ENCODE measurements at places on chromosomes 6 and 20.

GRCh38 chr6:16909658-16910360 is 148.5 kb upstream of the ATXN1 start:
- no peak for DNase-seq

- no peak for DNase-seq
Measured at GRCh38 chr20:32111753-32112152, 2.2 kb downstream of the TM9SF4 start.

DNA sequence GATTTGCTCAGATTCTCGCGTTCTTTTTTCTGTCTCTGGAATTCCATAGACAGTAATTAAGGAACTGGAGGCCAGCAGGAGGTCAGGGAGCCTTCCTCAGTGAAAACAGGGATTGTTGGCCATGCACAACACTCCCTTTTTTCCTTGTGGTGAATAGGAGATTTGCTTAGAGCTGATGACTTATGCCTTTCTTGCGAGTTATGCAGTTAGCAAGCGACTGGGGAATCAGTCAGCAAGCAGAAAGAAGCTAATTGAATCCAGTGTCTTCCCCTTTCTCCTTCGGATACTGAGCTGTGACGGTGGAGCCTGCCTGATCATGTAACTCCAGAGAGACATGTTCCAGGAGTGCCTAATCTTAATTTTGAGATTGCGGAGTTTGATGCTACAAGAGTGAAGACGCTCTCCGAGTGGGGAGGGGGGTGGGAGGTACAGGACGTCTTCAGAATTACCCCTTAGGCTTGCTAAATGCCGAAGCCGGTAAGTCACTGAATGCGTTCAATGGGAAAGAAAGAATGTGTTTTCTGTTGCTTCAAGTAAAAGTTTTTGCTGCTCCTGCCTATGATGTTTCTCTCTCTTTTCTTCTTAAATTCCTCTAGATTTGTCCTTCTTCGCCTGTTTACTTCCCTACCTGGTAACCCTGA is 165.9 kb downstream of the SASH1 start:
- no peak for DNase-seq

- no peak for DNase-seq
Measured at GRCh38 chr20:62368392-62368975, 1.4 kb upstream of the LAMA5 start.

- no peak for DNase-seq
Measured at GRCh38 chr6:31545291-31545690, 1.1 kb downstream of the ATP6V1G2 start.

GRCh38 chr6:37551002-37551401 is 51.3 kb upstream of the CCDC167 start:
- no peak for DNase-seq

DNA sequence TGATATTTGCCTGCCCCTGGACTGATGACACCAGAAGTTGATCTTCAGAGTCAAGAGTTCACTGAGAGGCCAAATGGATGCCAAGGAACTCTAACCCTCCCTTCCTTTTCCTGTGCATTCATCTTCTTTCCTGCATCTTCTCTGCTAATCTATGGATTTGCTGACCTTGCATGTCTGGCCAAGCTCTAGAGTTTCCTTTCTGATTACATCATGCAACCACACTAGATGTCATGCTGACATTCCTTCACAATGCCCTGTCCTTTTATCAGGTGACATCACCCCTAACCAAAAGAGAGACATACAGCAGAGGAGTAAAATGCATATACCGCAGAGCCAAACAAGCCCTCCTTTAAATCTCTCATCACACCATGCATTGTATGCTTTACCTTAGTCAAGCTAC is 487.6 kb downstream of the TFAP2A start:
- no peak for DNase-seq

DNA sequence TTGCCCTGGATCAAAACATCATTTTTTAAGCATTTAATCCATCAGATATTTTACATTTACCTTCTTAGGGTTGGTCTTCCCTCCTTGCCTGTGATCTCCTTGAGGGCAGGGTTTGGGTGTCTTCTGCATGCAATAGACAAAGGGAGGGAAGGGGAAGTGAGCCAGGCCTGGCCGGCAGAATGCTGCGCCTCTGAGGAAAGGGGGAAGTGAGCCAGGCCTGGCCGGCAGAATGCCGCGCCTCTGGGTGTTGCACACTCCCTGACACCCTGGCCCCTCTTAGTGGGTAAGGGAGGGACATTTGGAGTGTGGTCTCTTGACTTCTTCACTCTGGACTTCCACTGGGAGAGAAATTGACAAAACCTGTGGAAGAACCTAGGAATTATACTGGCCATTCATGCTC is 12.4 kb downstream of the PSMF1 start:
- DNase-seq, result no peak

GRCh38 chr6:122804962-122805485 is 16.0 kb downstream of the SMPDL3A start:
- no peak for DNase-seq

GRCh38 chr6:121522771-121523386 is 87.4 kb downstream of the GJA1 start:
- no peak for DNase-seq

DNA sequence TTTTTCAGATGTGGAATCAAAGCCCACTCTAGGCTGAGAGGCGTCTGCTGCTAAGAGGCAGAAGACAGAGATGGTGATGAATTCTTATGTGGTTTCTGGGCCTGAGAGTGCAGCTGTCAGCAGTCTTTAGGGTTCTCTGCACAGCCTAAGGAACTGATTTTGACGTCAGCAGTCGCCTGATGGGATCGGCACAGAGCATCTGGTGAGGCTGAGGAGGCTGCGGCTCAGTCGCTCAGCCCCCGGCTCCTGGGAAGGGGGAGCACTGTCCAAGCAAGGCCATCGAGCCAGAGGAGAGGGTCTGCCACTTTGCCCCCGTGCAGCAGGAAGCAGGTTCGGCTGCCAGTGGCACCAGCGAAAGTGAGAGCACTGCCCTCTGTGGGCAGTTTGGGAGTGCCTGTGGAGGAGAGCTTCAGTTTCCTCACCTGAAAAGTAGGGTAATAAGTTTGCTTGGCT is 92.5 kb downstream of the TCP11 start:
- no peak for DNase-seq

DNA sequence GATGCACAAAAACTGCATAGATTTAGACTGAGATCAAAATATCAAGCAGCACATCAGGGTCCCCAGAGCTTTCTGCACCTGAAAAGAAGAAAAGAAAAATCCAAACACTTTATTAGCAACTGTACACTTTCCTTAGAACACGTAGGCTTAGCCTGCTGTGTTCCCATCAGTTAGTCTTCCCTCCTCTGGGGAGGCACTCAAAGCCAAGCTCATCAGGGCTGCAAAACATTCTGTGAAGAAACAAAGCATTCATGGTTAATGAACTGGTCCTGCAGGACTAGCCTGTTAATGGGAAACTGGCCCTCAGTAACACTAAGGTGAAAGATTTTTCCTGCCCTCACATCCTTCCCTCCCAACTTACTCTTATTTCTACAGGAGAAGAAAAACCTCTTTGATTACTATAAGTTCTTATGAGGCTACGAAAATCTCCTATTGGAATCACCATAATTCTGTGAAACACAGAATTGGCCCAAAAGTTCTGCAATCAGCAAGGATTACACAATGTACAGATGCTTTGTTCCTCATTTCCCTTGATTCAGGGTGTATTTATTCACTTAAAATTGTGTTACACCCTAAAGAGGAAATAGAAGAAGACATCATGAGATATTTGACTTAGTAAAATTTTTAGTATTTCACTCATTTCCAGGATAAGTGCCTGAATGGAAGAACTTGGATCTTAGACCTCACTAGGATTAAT is 901.0 kb upstream of the MAP3K7 start:
- DNase-seq, result no peak

GRCh38 chr20:33897313-33897912 is 86.3 kb downstream of the CHMP4B start:
- DNase-seq, result no peak

GRCh38 chr6:45800911-45801310 is 214.7 kb downstream of the CLIC5 start:
- no peak for DNase-seq

GRCh38 chr6:150243620-150244314 is 100.9 kb downstream of the PPP1R14C start:
- DNase-seq, result no peak

- no peak for DNase-seq
Measured at GRCh38 chr6:159152041-159152440, 17.2 kb upstream of the FNDC1 start.

GRCh38 chr6:5045416-5045815 is 39.7 kb upstream of the PPP1R3G start:
- no peak for DNase-seq

DNA sequence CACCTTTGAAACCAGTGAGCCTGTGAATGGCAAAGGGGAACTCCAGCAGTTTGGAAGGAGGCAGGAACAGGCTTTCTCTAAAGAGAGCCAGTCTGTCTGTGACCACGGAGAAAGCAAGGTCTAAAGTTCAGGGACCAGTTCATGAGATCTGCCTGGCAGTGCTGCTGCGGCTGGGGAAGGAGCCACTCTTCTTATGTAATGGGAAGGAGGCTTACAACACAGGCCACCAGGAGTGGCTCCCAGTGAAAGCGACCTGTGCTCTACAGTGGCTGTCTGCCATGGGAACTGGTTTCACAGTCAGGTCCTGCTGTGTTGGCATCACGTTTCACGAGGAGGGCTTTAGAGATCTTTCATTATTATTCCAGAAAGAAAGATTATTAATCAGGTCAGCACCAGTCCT is 291.9 kb upstream of the PRDM1 start:
- no peak for DNase-seq

- no peak for DNase-seq
Measured at GRCh38 chr6:156935000-156935399, 157.8 kb downstream of the ARID1B start.

GRCh38 chr6:71236926-71237434 is 51.6 kb upstream of the OGFRL1 start:
- DNase-seq, result no peak

DNA sequence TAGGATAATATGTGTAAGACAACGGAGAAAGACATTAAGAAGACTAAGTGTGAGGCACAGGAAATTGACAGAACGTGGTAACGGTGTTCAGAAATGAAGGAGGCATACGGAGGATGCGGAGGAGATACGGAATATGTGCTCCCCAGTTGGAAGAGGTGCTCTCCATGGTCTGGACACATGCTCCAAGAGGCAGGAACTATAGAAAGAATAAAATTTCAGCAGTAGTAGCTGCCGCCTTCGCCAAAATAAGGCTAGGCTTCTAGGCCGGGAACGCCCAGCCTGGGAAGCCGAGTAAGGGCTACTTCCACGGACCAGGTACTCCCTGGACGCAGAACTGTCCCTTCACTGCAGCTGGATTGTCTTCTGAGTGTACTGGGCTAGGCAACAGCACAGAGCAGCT is 7.4 kb downstream of the MAFB start:
- DNase-seq, result no peak

GRCh38 chr6:110567957-110568696 is 91.7 kb upstream of the SLC22A16 start:
- no peak for DNase-seq

GRCh38 chr6:105321728-105322127 is 81.2 kb downstream of the PREP start:
- DNase-seq, result no peak

DNA sequence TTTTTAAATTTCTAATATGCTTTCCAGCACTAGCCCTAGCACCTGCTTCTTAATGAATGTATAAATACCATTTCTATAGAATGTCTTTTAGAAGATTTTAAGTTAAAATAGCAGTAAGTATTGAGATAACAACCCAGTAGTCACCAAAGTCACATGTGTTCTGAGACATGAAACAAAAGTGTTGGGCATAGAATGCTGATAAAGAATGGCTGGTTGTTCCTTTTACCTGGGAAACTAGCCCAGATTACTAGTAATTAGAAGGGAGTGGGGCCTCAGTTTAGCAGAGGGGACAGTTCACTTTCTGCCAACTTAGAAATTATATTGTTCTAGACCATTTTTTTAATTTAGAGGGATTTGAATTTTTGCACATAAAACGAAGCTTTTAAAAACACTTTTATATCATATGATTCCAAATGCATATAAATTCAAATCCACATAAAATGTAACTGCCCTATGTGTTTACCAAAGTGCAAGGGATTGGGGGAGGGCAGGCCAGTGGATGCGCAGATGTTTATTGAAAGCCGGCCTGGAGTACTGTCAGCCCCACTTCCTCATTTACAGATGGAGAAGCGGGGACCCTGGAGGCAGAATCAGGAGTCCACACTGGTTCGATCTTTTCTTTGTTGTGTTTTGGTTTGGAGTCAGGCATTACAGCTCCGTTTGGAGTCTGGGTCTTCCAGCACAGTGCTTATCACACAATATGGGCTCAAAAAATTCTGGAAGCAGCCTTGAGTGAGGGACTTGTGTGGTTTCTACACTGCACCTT is 139.8 kb downstream of the ZDHHC14 start:
- DNase-seq, result no peak

- no peak for DNase-seq
Measured at GRCh38 chr6:149202952-149203351, 114.6 kb upstream of the TAB2 start.

- DNase-seq, result no peak
Measured at GRCh38 chr6:110960014-110960390, 1.5 kb downstream of the GTF3C6 start.

DNA sequence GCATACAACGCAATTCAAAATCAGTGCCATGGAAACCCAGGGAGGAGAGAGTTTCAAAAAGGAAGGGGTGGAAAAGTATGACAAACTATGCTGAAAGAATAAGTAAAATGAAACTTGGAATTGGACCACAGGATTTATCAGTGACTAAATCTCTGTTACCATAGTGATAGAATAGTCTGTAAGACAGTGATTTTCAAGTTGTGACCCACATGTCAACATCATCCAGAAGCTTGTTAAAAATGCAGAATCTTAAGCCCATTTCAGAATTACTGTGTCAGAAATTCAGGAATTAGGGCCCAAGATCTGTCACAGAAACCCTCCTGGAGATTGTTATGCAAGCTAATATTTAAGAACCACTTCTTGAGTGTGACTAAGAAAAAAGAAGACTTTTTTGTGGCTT is 417.7 kb upstream of the JAG1 start:
- no peak for DNase-seq

GRCh38 chr6:33945931-33946330 is 142.1 kb upstream of the MLN start:
- DNase-seq, result no peak

- no peak for DNase-seq
Measured at GRCh38 chr6:158020272-158020711, 38.6 kb downstream of the SYNJ2 start.

DNA sequence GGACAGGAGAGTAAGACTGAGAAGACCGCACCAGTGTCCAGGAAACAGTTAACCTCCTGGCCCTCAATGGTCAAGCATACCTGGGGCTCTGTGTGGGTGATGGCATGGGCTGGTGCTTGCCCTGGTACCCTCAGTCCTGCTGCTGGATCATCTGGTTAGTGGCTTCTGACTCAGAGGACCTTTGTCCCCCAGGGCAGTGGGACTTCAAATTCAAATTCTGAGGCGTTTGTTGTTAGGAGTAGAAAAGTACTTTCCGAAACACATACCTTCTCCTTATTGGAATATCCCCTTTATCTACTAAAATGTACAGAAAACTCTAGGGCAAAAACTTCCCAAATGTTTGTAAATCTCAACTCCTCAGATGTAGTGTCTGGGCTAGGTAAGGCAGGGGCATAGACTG is 4.1 kb upstream of the SFT2D1 start:
- DNase-seq, result no peak
